H4 (cell line): ENCODE measurements at places on chromosomes 16 and 17. TPM values are rescaled to one million over a fixed set of nuclear protein-coding genes. Genes with fewer than 3 reads are reported as not detected.

The SLC16A5 gene
- total RNA-seq: not detected in 2 replicates

The NPIPA3 gene
- 1.9 TPM in 1 of 2 replicates, not detected in the other for total RNA-seq

The DPEP1 gene
- not detected in 2 replicates for total RNA-seq

The NAGS gene
- total RNA-seq: 1.0 and 3.1 TPM in 2 replicates

The PERCC1 gene
- not detected in 2 replicates for total RNA-seq

The ALOX12 gene
- total RNA-seq: not detected in 2 replicates

The WFDC1 gene
- total RNA-seq: not detected in 2 replicates
